Airway epithelial cell (primary cell): ENCODE measurements at places on chromosomes 5 and 9. TPM values are rescaled to one million over a fixed set of nuclear protein-coding genes. Genes with fewer than 3 reads are reported as not detected.

Gene PTGS1
- 4.2 and 4.7 TPM in 2 replicates for total RNA-seq

Gene TLX3
- 0.07 TPM in 1 of 2 replicates, not detected in the other for total RNA-seq

Gene IL6ST
- total RNA-seq: 18.6 and 36.3 TPM in 2 replicates

Gene CDX1
- not detected in 2 replicates for total RNA-seq

Gene NR2F1
- 0.78 and 1.2 TPM in 2 replicates for total RNA-seq
